ENCODE measurements at places on chromosomes 6 and 20.

GRCh38 chr20:48124960-48125359, 339.7 kb upstream of the SULF2 start:
- no peak for DNase-seq

GRCh38 chr6:134217105-134217797, 100.7 kb downstream of the SGK1 start:
- no peak for DNase-seq

DNA sequence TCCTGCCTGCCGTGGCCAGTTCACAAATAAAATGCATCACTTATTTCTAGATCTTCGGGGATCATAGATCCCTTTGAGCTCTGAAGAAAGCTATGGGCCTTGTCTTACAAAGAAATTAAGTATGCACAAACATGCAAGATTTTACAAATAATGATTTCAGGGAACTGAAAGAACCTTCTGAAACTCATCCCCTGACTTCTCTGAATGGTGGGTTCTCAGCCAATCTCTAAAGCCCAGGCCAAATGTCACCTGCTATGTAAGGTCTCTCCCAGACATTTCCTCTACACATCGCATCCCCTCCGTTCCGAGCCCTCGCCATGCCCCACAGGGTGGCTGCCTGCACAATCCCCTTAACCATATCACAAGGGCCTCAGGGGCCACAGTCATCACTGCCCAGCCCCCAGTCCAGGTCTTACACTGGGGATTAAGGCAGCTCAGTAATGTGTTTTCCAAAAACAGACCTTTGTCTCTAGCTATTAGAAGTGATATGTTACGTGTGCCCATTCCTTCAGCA, 16.1 kb upstream of the ANKRD60 start:
- DNase-seq = no peak

DNA sequence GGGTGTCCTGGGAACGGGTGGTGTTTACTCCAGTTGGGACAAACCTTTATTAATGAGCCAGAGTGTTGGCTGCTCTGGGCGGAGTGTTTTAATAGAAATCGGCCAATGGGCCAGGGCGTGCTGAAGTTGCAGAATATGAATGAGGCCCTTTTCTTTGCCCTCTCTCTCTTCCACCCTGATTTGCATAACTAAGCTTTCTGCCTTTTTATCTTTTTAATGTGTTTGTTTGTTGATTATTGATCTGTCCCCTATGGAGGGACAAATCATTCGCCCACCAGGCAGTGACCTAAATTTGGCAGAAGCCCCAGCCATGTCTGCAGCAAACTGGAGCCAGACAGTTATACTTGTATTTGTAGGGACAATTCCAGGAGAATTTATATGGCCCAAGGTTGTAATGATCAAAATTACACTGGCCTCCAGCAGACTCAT, 420.9 kb downstream of the PREX1 start:
- DNase-seq = no peak

DNA sequence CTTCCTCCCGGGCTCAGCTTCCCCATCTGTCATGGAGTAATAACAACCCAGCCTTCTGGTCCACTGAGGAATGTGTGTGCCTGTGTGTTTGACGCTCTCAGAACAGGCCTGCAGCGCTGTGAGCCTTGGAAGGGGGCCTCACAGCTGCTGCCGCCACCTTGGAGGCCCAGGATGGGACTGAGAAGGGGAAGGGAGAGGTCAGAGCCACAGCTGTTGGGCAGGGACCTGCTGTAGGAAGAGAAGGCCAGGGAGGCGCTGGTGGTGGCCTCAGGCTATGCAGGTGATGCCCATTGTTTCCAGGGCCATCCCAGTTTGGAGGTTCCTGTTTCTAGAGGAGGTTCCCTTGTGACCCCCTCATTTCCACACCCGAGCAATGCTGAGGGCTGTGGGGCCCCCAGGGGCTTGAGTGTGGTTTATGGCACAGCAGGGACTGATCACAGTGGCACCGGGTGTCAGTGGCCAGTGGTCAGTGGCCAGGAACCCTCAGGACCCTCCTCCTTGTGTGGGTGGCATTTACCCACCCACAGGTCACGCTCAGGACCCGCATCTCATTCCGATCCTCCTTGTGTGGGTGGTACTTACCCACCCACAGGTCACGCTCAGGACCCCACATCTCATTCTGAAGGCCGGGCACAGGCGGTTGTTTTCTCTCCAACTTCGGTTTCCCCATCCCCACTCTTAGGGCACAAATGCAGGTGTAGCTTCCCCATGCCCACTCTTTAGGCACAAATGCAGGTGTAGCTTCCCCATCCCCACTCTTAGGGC, 14.0 kb downstream of the TPD52L2 start:
- no peak for DNase-seq

- no peak for DNase-seq
Observed at GRCh38 chr6:40312213-40313015, 274.8 kb downstream of the LRFN2 start.
